ENCODE measurements at places on chromosomes 16 and 17.
A peak's percentile ranks its signal among the peaks of the same experiment; 100 is the strongest.

GRCh38 chr16:17149904-17150483 lies 320.8 kb downstream of the XYLT1 start:
- no peak for DNase-seq

GRCh38 chr17:36849871-36850348 lies 87.4 kb upstream of the LHX1 start:
- DNase-seq = no peak

GRCh38 chr16:15979801-15980200 lies 30.4 kb downstream of the ABCC1 start:
- no peak for DNase-seq

DNA sequence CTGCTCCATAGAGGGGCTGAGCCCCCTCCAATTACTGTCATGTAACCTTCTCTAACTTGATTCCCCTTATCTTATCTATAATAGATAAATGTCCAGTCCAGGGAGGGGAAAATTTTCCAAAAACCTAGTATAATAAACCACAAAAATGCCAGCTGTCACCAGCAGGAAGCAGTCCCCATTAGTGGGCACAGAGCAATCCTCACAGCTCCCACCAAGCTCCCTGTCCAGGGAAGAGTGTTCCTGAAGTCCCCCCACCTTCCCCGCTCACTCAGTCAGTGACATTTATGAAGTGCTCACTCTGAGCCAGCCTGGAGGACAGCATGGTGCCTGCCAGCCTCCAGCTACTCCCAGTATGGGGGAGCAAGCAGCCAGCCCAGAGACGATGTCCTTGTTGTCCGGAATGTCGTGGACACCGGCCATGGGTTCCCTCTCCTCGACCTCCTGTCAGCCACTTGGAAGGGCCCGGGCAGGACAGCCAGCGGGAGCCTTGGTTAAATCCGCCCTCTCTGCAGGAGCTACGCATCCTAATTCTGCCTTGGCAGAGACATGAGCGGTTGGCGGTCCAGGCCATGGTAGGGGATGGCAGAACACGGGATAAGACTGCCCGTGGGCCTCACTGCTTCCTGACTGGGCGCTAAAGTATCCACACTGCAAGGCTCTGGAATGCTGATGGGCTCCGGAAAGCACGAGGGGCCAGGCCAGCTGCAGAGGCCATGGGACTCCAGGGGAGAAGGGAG lies 102.0 kb upstream of the CDH5 start:
- DNase-seq = no peak

DNA sequence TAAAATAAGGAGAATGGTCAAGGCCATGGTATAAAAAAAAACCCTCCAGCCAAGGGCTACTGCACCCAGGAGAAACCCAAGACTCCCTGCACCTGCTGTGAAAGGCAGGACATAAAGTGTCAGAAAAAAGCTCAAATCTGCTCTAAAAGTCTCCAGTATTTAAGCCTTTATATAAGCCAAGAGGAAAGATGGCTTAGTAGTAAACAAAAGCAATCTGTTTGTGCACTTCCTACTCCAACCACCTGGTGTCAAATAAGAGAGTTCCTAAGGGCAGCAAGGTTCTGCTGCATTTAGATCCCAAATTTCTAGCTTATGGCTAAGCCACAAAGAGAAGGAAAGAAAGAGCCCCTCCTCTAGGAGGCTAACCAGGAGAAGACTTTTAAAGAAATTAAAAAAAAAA lies 20.6 kb downstream of the ACSM1 start:
- DNase-seq = no peak

DNA sequence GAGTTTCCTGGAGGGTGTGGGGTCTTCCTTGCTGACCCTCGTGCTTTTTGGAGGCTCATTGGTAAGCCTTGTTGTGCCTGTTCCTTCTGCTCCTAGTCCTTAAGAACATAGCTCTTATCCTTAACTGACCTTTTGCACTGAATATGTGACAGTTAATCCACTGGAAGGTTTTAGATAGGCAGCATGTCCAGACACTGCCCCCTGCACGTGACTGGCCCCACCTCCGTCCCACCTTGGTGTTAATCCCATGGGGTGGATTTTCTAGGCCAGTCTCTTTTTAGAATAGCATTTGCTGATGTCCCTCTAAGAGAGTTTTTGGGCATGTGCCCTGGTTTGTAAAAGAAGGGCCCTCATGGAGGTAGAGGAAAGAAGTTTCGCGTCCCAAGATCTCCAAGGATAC lies 58.3 kb downstream of the RBFOX1 start:
- no peak for DNase-seq

GRCh38 chr16:74100395-74101326 lies 196.0 kb upstream of the PSMD7 start:
- no peak for DNase-seq

DNA sequence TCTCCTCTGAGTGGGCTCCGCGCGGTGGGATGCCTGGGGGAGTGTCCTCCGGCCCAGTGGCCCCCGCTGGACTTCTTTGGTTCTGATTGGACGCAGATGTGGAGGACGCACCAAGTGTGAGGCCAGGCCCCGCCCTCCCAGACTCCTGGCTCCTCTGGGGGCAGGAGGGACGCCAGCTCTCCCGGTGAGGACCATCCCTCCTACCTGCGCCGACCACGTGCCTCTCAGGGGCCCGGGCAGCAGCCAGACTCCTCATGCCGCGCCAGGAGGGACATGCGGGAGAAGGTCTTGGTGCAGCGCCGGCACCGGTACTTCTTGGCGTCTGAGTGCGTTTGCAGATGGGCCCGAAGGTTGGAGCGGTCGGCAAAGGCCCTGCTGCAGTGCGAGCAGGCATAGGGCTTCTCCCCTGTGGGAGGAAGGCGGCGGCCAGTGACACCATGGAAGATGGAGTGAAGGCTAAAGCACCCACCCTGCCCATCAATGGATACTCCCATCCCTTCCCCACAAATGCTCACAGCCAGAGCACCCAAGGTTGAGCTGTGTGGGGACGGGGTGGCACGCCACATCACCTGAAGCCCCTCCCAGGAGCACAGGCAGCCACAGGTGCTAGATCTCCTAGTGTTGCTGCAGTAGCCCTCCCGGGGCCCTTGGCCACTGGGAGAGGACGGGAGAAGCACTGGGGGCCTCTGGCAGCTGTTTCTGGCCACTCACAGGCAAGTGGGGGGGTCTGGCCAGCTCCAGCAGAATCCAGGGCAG lies 7.9 kb downstream of the SNAI3 start:
- no peak for DNase-seq

DNA sequence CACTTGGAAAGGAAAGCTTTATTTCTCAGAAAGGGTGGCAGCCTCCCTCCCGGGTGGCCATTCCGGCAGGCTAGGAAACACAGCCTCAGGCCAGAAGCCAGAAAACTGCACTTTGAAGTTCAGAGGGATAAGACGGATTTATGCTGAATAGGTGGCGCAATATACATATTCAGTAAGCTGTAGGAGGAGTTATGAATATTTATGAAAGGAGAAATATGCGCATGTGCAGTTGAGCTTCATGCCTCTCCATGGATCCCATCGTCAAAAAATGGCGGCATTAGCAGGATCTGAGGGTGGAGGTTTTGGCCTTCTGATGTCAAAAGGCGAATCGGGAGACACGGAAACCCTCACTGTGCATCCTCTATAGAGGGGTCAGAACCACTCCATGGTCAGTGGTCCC lies 82.3 kb downstream of the KATNIP start:
- no peak for DNase-seq

- no peak for DNase-seq
Observed at GRCh38 chr17:69728816-69729215, 314.3 kb downstream of the MAP2K6 start.

- DNase-seq = no peak
Observed at GRCh38 chr16:87698676-87699199, 67.0 kb downstream of the KLHDC4 start.

- no peak for DNase-seq
Observed at GRCh38 chr16:56626685-56627084, 1.1 kb downstream of the MT1E start.

DNA sequence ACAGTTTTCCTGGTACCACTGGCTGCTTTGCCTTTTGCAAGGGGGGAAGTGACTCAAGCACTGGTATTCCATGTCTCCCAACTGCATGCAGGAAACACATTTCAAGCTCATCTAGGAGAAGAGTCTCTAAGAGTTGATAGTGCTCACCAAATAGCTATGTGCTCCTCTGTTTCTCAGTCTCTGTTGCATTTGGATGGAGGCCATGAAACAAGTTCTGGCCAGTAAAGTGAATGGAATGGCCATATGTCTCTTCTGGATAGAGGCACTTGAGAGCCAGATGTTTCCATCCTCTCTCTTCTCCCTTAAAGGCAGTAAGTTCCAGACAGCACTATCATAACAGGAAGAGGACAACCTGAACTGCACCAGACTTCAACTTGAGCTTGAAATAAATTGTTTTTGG lies 60.6 kb downstream of the C16orf82 start:
- peak; percentile 12 for DNase-seq

- DNase-seq = peak; percentile 90
Observed at GRCh38 chr17:75876938-75877751, 1.2 kb downstream of the TRIM47 start.

- DNase-seq = no peak
Observed at GRCh38 chr16:56038564-56039098, 152.7 kb upstream of the GNAO1 start.

- no peak for DNase-seq
Observed at GRCh38 chr17:72771734-72772133, 320.8 kb downstream of the SLC39A11 start.

- DNase-seq = no peak
Observed at GRCh38 chr17:773467-774312, 8.4 kb downstream of the GLOD4 start.

- DNase-seq = no peak
Observed at GRCh38 chr16:83338941-83339340, 468.8 kb upstream of the HSBP1 start.

- no peak for DNase-seq
Observed at GRCh38 chr17:40361925-40362695, 2.4 kb downstream of the GJD3 start.

DNA sequence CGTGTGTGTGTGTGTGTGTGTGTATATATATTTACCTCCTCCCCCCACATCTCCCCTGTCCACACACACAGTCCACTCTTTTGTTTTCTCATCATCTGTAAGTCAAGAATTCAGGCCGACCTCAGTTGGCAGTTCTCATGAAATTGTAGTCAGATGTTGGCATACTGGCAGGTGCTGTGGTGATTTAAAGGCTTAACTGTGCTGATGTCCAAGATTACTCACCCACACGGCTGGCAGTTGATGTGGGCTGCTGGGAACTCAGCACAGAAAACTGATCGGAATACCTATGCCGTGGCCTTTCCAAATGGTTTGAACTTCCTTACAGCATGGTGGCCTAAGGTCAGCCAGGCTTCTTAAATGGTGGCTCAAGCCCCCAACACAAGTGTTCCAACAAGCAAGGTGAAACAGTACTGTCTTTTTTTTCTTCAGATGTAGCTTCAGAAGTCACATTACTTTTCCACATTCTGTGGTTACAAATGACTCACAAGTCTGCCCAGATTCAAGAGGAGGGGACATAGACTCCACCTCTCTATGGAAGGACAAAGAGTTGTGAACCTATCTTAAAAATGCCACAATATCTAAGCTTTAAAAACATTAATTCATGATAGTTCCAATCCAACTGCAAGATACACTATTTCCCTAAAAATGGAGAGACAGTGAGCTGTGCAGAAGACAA lies 198.5 kb upstream of the HS3ST4 start:
- DNase-seq = no peak

DNA sequence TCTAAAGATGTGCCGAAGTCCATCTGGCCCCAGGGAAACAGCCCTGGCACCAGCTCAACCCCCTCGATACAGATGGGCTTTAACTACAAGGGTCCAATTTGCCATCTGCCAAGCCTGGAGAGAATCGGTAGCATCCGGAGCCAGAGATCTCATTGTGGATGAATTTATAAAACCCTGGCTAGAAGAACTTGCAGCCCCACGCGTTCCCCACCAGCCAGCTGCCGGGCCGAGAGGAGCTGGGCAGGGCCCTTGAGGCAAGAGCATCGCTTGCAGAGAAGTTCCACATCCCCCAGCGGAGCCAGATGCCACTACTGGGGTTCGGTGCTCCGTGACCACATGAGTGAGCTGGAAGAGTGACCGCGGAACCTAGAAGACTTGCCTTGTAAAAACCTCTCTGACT lies 65.3 kb upstream of the NOL11 start:
- no peak for DNase-seq

GRCh38 chr17:54891176-54891821 lies 9.4 kb upstream of the TOM1L1 start:
- no peak for DNase-seq

DNA sequence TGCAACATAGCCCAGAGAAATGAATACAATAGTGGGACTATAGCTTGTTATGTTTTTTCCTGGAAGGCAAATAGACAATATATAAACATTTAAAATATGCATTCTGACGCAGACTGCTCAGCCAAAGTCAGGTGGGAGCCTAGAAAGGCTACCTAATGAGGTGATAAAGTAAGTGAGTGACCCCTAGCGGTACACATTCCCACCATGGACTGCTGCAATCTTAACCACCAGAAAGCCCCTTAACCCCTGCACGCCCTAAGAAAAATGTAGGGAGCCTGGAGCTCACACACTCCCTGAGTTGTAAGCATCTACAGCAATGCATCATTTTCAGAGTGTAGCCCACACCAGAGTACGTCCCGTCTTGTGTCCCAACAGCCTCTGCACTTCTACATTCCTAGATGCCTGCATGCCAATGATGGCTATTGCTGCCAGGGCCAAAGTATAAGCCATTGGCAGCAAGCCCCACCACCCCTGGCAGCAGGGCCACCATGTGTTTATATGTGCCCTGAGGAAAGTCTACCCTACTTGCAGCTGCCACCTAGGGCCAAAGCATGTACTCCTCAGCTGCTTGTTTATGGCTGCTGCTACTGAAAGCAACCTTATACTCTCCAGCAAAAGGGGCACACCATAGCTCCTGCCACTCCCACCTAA lies 127.6 kb downstream of the KIF2B start:
- no peak for DNase-seq

GRCh38 chr16:64109241-64109640 lies 1012.6 kb downstream of the CDH11 start:
- no peak for DNase-seq

- no peak for DNase-seq
Observed at GRCh38 chr16:77211880-77212740, 12.9 kb downstream of the SYCE1L start.

DNA sequence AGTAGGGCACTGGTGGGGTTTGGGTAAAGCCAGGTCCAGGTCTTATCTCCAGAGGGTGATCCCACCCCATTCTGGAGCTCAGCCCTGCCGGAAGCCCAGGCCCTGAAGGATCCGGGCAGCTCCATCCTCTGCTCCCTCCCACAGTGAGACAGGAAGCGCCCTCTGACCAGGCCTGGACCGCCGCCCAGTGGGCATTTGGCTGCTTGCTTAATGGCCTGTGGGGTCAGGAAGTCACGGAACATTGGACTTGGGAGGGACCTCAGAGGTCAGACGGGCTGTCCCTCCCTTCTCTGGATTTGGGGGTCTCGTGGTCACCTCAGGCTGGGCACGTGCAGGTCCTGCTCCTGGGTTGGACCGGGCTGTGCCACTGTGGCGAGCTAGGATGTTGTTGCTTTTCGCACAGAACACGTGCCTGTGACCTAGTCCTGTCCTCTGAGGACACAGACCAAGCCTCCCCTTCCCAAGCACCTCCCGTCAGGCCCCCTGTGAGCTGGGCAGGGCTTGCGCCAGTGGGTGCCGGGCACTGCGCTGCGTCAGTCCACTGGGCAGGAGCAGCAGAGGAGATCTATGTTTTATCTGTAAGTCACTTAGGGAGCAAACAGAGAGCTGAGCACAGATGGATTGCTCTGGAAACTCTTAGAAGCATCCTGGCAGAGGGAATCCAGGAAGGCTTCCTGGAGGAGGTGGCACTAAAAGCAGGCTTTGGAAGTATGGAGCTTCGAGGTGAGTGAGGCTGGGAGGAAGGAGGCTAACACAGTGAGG lies 49.4 kb upstream of the GSE1 start:
- DNase-seq = no peak

- no peak for DNase-seq
Observed at GRCh38 chr16:1788708-1789100, 4.8 kb downstream of the IGFALS start.

Measured in AG09319 (cell line).